Stimulated activated CD4-positive, alpha-beta T cell treated with anti-CD3 and anti-CD28 coated beads, Interleukin-2, amount 100 ng/mL, for 4 hours (primary cell): ENCODE measurements at places on chromosomes 1 and 21.

- no peak for DNase-seq
Measured at GRCh38 chr1:1436630-1437032, 1.1 kb downstream of the VWA1 start.

DNA sequence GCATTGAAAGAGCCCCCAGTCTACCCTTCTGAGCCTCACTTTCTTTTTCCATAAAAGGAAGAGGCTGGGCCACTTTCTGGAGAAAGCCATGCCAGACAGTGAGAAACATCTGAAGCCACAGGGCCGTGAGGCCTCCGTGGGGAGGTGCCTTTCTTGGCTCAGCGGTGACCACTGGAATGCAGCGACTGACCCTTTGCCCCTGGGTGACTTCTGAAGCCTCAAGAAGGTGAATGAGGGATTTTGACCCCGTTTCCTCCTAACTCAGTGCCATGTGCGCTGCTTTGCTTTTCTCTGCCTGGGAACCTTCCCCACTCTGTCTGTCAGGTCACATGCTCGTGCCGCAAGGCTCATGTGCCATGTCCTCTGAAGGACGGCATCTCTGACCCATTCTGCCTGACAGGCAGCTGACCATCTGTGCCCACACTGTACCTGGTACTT lies 44.7 kb upstream of the A3GALT2 start:
- DNase-seq, result no peak

GRCh38 chr1:223323491-223324484 lies 40.2 kb downstream of the SUSD4 start:
- DNase-seq, result no peak

DNA sequence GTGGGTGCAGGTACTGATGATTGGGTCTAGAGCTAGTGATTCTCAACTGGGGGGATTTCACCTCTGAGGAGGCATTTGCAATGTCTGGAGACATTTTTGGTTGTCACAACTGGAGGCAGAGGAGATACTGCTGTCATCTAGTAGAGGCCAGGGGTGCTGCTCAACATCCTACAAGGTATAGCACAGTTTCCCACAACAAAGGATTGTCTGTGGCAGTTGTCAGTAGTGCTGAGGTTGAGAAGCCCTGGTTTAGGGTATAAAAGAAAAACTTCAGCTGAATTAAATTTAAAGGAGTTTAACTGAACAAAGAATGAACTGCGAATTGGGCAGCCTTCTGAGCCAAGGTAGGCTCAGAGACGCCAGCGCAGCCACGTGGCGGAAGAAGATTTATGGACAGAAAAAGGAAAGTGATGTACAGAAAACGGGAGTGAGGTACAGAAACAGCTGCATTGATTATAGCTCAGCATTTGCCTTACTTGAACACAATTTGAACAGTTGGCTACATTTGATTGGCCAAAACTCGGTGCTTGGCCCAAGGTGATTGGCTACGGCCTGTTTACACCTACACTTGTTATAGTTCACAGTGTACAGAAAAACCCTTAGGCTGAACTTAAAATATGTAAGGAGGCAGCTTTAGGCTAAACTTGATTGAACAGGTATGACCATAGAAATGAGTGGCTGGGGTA lies 40.4 kb downstream of the MPZL1 start:
- DNase-seq, result no peak

GRCh38 chr1:209822706-209823105 lies 5.1 kb upstream of the UTP25 start:
- DNase-seq, result no peak

DNA sequence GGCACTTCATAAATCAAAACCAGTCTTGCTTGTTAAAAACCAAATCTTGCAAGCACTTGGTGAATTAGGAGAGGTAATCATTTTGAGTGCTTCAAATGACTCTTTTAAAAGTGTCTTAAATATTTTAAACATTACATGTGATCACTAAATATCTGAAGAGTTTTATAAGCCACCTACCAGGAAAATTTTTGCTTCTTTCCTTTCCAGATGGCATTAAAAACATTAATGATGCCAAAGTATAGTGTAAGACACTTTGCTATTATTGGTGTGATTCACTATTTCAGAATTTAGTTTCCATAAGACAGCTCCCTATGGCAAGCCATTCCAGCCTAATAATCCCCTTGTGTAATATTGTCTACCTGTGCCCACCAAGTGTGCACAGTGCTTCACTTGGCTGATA lies 548.8 kb upstream of the ADAMTS5 start:
- no peak for DNase-seq

DNA sequence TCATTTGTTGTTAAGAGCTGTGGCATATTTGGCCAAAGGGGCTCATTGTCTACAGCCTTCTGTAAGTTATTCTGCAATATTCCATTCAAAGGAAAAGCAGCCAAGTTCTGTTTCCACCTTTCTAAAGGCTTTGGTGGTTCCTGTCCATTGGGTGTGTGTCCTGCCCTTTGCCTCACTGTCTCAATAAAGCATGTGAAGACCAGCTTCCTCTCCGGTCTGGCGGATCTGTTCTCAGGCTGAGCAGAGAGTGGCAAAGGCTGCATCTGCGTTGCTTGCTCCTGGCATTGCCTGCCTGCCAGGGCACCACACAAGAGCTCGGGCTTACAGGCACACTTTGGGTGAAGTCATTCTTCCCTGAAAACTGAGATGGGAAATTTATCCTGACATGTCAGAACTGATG lies 34.9 kb downstream of the ST6GALNAC3 start:
- DNase-seq, result no peak

- DNase-seq, result no peak
Measured at GRCh38 chr1:246613096-246613758, 47.0 kb downstream of the CNST start.

GRCh38 chr1:41103766-41104165 lies 82.2 kb upstream of the SLFNL1 start:
- DNase-seq, result no peak

GRCh38 chr1:220552672-220553260 lies 24.8 kb downstream of the MARK1 start:
- no peak for DNase-seq

- DNase-seq, result no peak
Measured at GRCh38 chr1:82125119-82125518, 324.4 kb downstream of the ADGRL2 start.

GRCh38 chr1:51623025-51623424 lies 6.1 kb downstream of the OSBPL9 start:
- DNase-seq, result no peak

DNA sequence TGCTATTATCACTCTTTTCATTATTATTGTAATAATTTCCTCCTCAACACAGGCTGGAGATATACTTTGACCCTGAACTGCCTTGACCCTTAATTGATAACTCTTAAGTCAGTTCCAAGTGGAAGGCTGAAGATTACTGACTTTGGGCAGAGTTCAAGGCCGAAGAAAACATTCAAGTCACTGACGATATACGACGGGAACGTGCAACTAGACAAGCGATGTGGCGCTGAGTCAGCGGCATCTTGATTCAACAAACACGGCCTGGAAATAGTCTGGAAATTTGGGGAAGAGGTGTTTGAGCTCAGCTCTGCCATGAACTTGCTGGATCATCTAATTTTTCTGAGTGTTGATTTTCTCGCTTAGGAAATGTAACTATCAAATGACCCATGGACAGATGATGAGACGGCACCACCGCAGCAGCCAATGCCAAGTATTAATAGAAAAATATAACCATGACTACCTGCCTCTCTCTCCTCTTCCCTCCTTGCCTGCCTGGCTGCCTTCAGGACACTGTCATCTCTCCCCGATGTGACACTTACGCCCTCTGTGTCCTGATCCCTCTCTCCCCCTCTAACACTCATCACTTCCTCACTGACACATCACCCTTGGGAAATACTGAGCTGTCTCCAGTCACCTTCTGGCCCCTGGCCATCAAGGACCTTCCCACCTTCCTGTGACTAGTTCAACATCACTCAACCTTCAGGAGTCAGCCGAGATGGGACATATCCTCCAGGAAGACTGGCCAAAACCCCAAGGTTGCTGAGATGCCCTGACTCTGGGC lies 49.4 kb downstream of the TMCO4 start:
- DNase-seq, result no peak

DNA sequence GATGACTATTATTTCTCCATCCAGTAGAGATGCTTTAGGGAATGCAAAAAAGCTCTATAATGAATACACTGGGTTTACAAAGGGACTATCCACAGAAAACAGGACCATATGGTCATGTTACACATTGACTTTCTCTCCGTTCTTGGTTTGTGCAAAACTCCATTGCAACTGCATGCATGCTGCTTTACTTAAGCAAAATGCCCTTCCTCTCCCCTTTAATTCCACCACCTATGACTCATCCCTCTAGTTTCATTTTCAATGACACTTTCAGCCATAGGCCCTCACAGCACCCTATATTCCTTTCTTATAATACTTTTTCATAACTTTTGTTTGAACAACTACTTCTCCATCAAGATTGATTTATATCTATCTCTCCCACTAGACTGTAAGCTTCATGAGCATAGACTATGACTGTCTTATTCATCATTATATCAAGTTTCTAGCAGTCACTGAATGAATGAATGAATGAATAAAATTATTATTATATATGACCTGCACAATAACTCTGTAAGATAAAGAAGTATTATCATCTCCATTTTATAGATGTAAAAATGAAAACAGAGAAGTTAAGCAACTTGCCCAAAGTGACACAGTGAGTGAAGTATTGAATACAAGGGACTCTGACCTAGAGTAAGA lies 248.9 kb downstream of the PLPP3 start:
- no peak for DNase-seq

- DNase-seq, result no peak
Measured at GRCh38 chr1:190377294-190377693, 100.4 kb downstream of the BRINP3 start.

DNA sequence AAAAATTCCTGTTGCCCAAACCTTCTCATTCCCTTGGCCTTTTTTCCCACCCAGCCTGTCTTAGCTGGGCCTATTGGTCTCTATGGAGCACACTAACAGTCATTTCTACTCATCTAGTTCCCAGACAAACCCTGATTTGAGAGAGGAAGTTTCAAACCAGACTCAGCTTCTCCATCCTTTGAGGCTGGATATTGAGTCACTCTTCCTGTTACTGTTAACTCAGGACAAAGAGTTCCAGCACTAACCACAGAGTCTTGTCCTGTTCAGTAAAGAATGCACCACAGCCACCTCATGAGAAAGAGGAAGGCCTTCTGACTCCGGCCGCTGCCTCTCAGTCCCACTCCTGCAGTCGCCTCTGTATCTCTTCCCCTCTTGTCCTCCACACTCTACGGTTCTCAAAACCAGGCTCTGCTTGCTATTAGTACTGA lies 137.8 kb downstream of the PTPRC start:
- DNase-seq, result no peak

- DNase-seq, result no peak
Measured at GRCh38 chr1:73096841-73097240, 814.5 kb upstream of the NEGR1 start.

DNA sequence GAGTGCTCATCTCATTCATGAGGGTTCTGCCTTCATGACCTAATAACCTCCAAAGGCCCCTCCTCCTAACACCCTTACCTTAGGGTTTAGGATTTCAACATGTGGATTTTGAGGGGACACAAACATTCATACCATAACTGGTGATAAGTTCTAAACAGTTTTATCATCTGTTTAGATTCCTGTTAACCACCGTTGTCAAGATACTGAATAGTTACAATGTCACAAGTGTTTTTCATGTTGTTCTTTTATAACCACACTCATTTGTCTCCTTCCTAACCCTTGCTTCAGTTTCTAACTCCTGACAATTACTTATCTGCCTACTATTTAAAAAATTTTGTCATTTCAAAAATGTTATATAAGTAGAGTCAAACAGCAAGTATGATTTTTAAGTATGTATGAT lies 86.0 kb downstream of the NCAM2 start:
- no peak for DNase-seq

DNA sequence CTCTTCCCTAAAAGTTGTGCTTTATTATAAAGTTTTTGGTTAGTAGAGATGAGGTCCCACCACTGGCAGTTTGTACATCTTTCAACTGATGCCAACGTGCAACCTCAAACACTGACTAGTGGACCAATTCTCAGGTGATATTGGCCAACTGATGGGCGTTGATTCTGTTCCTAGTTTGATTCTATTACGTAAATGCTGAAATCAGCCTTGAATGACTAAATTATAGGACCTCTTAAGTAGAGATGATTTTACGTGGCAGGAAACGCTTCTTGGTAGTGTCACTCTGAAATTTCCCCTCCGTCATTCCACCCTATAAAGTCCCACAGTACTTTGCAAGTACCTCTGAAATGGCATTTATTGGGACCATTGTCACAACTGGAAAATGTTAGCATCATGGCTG lies 8.8 kb upstream of the FNDC7 start:
- DNase-seq, result no peak

- DNase-seq, result no peak
Measured at GRCh38 chr1:186841599-186841998, 12.8 kb downstream of the PLA2G4A start.
